ENCODE measurements at places on chromosomes 5 and 9. TPM values are rescaled to one million over a fixed set of nuclear protein-coding genes. Genes with fewer than 3 reads are reported as not detected.

The ACSL6 gene
- total RNA-seq, result 0.03 TPM

- no peak for DNase-seq
Measured at GRCh38 chr5:171849585-171850323, 64.1 kb downstream of the SMIM23 start.

The TAF1L gene
- not detected for total RNA-seq

- DNase-seq, result peak; percentile 43
Measured at GRCh38 chr9:70484232-70485130, 70.0 kb upstream of the KLF9 start.

GRCh38 chr5:102595332-102595731 lies 96.5 kb upstream of the SLCO6A1 start:
- no peak for DNase-seq

- no peak for DNase-seq
Measured at GRCh38 chr5:131272724-131273123, 8.9 kb downstream of the CDC42SE2 start.

- no peak for DNase-seq
Measured at GRCh38 chr5:139177809-139178588, 20.2 kb downstream of the SIL1 start.

DNA sequence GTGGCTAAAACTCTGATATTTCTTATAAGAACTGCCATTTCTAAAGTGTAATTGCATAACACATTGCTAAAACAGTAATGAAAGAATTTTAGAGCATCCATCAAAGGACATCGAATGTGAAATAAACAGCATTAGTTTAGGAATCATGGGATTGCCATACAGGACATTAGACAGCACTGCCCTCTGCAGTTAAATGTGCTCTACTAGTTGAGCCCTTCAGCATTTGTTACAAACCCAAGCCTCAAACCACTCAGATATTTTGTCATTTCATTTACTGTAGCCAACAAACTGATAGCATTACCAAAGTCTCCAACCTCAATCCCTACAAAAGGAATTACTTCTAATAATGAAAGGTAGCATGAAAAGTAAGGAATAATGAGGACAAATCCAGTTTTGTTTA lies 116.8 kb upstream of the COX7C start:
- no peak for DNase-seq

The OSMR gene
- 26.4 TPM for total RNA-seq

GRCh38 chr5:159849437-159850083 lies 66.7 kb upstream of the ADRA1B start:
- peak; percentile 67 for DNase-seq

The NIPAL4 gene
- not detected for total RNA-seq
